GDM1 (cell line): ENCODE measurements at places on chromosomes 7 and 10.

DNA sequence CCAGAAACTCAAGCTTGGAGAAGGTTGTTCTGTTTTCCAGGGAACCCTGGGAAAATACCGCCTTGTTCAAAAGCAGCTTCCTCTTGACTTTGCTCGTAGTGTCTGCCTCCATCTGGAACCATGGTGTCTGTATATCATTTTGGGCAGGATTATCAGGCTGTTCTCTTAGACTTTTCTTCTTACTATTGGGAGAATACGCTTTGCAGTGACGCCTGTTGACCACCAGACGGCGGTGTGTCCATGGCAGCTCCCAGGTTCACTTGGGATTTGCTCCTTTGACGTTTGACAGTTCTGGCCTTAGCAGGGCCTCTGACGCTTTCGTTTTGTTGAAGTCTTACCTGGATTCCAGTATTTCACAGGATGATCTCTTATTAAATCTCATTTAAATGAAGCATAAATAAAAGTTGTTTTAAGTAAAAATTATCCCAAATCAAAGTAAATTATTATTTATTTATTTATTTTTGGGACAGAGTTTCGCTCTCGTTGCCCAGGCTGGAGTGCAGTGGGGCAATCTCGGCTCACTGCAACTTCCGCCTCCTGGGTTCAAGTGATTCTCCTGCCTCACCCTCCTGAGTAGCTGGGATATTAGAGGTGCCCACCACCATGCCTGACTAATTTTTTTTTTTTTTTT is 41.8 kb upstream of the GJD4 start:
- peak; percentile 34 for DNase-seq

GRCh38 chr10:68600041-68600778 is 40.1 kb downstream of the TET1 start:
- DNase-seq: peak; percentile 88

GRCh38 chr10:46268076-46268881 is 18.5 kb upstream of the ANTXRL start:
- no peak for DNase-seq

DNA sequence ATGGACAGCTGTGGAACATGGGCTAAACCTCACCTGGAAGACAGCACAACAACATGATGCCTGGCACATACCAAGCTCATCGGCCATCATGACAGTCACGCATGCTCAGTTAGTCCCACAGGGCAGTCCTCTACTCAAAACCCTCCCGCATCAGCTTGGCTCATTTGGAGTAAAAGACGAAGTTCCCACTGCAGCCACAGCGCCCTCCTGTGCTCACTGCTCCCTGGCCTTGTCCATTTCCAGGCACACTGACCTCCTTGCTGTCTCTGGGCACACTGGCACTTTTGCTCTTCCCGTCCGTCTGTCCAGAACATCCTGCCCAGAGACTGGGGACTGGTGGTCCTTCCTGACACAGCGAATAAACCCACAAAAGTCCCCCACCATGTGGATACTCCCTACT is 66.2 kb downstream of the LARP4B start:
- DNase-seq: no peak

DNA sequence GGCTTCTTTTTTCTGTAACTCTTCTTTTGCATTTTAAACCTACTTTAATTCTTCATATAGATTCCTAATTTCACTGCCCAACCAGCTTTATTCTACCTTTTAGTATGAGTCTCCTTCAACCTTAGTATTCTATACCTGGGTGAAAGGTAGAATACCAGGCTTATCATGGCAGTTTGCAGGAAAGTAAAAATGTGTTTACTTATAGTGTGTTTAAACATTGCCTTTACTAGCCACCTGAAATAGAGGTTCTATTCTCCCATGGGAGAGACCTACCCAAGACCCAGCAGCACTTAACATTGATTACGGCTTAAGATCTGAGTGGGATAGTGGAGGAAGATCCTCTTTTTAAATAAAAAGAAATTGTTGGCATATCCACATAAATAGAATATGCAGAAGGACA is 1.6 kb upstream of the MYPN start:
- no peak for DNase-seq

DNA sequence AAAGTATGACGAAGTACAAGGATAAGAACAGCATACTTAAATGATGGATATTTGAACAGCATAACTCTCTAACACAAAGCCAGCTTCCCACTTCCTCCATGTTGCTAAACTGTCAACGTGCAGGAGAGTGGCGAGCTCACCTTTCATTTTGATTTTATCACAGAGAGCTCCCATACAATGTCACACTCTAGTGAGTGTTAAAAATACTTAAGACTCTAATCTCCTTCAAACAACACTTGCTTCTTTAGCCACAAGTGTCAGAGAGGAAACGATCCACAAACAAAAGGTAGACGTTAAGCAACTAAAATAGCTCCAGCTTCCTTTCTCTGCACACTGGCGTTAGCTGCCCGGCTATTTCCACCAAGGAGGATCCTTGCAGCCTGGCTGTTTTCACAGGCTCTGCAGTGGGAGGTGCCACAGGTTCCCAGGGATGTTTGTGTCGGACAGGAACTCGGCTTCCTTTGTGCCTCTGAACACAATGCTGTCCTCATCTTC is 194.6 kb downstream of the COBL start:
- DNase-seq: peak; percentile 22

GRCh38 chr7:44148166-44148565 is 7.0 kb upstream of the MYL7 start:
- no peak for DNase-seq

DNA sequence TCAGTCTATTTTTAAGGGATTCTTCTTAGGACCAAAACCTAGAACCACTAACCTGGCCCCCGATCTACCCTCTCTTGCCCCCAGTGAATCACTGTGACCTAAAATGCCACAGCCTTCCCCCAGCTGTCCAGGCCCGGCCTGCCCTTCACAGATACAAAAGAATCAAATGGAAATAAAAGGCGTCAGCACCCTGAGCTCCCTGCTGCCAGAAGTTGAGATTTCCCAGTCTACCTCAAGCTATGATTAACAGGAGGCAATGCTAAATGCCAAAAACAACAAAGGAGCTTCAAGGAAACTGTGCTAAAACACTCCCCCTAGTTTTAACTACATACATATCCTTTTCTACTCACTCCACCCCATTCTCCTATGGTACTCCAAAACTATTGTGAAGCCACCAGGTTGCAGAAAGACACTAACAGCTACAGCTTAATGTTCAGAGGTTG is 67.8 kb downstream of the GSAP start:
- DNase-seq: no peak

GRCh38 chr10:128042131-128042610 is 84.1 kb downstream of the MKI67 start:
- DNase-seq: no peak

DNA sequence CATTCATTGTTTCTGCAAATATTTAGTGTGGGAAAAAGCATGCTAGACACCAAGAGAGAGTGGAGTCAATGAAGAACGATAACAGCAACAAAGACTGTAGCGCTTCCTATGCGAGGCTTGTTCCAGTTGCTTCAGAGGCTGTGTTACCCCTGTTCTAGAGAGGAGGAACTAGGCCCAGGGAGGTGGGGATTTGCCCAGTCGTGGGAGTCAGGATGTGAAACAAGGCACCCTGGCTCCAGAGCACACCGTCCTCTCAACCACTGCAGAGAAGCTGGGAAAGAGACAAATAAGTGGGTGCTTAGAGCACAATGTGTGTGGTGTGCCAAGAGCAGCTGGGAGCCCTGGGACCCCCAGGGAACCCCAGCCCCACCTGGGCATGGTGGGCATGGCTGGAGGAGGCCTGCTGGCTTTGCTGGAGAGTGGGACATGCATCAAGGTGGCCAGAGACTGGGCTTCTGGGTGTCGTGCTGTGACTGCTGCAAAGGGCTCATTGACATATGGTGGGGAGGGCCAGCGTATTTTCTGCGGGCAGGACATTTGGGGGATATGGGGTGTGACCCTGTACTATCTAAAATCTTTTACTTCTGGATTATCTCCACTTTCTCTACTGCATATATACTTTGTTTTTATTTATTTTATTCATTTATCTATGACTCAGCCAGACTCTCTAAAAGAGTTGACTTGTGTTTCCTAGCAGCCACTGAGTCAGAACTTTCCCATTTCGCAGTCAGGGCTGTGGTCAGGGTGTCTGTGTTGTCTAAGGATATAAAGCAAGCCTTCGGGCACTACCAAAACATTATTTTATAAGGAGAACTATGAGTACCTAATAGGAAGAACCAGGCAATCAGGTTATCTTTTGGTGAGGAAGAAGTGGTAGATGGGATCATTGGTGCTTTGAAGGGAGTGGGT is 95.4 kb downstream of the TCF7L2 start:
- no peak for DNase-seq

- no peak for DNase-seq
Measured at GRCh38 chr10:18400906-18401245, 250.5 kb downstream of the NSUN6 start.

DNA sequence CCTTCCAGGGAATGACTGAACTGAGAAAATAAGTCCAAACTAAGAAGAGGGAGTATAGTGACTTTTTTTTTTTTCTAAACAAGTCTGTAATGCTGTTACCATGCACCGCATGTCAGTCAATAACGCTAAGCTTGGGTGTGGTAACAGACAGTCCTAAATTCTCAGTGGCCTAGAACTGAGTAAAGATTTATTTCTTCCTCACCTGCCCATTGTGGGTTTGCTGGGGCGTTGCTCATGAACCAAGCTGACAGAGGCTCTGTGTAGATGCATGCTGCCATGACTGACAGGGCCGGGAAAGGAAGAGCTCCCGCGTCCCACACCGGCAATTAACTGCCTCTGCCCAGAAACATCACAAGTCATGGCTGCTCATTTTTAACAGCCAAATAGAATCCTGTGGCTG is 25.5 kb upstream of the PRKG1 start:
- DNase-seq: no peak

DNA sequence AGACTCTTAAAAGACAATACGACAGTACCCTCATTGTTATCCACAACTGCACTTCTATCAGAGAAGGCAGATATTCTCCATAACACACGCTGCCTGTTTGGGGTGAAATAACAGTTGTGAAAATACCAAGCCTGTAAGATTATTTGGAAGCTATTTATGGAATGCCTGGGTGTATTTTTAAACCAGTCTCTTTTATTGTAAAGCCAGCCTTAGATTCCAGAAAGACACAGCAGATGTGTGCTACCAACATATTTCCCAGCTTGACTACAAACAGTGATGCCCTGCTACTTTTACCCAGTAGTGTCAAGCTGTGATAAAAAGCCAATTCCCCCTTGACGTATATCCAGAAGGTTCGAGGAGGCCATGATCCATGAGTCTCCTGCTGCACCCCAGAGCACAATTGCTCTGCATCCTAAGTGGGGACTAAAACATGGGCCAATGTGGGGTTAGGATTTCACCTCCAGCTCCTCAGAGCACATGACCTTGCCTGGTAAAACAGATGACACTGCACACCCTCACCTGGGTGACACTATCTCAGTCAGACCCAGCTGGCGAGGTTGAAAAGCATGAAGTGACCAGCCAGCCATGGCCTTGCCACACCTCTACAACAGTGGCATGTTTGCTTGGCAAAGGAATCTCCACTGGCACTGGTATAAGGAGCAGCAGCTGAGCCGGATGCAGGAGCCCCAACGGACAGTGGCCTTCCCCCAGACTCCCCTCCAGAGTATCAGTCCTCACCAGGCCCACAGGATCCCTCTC is 62.2 kb downstream of the GFRA1 start:
- DNase-seq: no peak

DNA sequence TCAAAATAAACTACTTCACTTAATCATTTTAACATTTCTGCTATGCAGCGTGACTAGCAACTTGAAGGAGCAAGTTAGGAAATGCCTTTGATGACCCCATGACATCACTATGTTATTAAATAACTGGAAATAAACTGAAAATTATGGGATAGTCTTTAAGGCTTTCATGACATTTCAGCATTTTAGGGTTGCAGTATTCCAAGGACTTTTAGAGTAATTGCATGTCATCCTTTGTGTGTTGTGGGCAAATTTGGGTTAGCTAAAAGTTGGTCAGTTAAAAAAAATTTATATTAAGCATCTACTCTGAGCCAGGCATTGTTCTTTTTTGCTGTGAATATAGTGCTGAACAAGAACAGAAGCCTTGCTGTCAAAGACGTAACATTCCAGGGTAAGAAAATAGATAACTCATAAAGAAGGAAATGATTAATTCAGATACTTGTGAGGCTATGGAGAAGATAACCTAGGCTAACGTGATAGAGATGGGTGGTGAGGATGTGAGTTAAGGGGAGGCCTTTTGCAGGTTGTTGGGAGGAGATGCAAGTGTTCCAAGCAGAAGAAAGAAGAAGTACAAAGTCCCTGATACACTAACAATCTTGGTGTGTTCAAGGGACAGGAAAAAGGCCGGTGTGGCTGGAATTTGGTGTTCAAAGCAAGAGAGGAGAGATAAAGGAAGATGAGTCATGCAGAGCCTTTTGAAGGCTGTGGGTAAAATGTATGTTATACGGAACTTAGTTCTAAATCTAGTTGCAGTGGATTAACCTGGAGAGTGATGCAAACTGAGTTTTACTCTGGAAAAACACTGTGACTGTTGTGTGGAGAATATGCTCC is 610.2 kb downstream of the AUTS2 start:
- no peak for DNase-seq

DNA sequence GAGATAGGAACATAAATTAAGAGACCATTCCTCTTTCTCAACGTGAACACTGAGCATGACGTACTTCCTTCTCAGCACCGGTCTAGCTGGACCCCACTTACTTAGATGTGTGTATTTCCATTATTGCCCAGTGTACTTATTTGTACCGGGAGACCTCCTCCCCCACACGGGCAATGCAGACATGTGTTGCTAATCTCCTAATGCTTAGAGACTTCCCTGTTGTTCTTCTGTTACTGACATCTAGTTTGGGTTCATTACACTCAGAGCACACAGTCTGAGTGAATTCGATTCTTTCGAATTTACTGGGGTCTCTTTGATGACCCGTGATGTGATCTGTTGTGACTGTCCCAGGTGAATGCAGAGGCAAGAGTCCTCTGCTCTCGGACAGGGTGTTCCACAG is 260.0 kb downstream of the MAD1L1 start:
- DNase-seq: no peak

- DNase-seq: no peak
Measured at GRCh38 chr10:49601857-49602256, 8.3 kb upstream of the SLC18A3 start.

GRCh38 chr7:87380905-87381304 is 35.4 kb downstream of the CROT start:
- no peak for DNase-seq
